Fibroblast of lung (primary cell): ENCODE measurements at places on chromosomes 2 and 18. TPM values are rescaled to one million over a fixed set of nuclear protein-coding genes. Genes with fewer than 3 reads are reported as not detected.

The LHCGR gene
- total RNA-seq, result not detected in 2 replicates

DNA sequence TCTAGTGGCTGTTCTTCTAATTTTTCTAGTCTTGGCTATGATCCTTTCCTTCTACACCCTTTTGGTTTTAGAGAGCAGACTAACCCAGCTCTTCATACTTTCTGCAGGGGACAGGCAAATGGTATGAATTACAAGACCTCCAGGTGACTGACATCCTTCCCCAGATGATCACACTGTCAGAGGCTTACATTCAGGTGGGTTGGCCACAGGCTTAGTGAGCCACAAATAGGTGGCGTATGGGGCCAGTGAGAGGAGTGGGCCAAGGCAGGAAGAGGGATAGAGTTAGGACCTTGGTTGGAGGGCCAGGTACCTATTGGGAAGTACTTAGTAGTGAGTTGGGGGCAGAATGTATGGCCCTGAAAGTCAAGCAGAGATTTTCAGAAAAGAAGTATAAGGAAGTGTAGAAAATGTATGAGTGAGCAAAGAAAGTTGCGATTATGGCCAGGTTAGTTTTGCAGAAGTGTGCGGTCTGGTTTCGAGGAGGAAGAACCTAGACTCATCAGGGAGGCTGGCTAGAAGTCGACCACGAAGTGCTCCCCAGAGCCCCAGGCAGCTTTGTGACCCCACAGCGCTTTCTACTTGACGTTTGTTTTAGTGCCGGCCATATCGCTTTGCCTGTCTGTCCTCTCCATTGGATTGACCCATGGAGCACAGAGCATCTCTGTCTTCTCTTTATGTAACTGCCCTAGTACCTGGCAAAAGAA lies 20.0 kb downstream of the SFTPB start:
- H3K27me3 ChIP-seq, result no peaks in the 10 kb centered on the region
- DNase-seq, result no peak
- peaks cover 9% of the 10 kb centered on the region for H3K36me3 ChIP-seq
- H3K4me3 ChIP-seq, result no peak overlapping the region

DNA sequence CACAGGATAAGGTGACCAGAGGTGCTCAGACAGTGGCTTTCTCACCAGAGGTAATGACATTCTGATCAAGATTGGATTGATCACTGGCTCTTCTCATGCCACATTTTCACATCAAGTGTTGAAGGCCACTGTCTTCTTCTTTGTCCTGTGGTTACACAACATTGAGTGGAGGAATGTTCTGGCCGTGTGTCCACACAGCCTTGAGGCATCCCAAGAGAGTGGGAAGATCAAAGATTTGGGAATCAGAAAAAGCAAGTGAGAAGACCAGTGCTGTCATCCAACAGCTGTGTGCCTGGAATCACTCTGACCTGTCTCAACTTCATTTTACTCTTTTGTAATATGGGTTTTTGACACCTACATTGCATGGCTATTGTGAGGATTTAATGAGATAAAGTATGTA lies 67.4 kb downstream of the IL1R2 start:
- H3K4me1 ChIP-seq, result peaks cover 32% of the 10 kb centered on the region
- no peak overlapping the region for H3K4me3 ChIP-seq
- no peaks in the 10 kb centered on the region for H3K36me3 ChIP-seq
- H3K27ac ChIP-seq, result no peak overlapping the region

DNA sequence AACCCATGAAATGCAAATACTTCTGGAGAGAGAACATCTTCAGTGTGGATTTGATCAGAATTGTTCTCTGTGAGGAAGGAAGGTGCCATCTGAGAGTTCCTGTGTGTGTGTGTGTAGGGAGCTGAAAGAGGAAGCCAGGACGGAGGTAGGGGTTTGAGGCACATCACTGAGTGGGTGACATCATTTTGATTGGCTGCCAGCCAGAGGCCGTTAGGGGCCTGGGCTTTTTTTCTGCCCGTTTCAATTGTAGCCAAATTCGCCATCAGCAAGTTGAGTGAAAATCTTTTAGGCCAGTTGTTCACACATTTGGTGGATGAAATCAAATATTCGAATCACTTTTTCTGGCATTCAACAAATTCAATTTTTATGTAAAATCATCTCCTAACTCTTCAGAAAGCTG lies 48.9 kb downstream of the TSN start:
- H3K27ac ChIP-seq, result no peak overlapping the region
- no peaks in the 10 kb centered on the region for H3K36me3 ChIP-seq
- DNase-seq, result peak; percentile 56
- peaks cover 5% of the 10 kb centered on the region for H3K27me3 ChIP-seq

DNA sequence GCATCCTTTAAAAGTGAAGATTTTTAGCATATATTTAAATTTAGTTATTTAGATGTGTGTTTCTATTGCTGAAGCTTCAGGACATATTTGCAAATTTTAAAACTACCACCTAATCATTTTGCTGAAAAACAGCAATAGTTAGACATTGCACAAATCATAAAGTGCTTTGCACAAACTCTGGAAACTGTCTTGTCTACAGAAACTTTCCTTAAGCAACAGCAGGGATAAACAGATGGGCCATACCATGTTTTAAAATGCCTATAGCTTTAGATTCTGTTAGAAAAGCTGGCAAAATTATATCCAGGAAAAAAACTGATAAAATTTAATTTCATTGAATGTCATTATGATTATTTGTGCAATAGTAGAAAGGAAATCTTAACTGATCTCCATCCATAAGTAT lies 1313.9 kb upstream of the ACVR2A start:
- H3K27ac ChIP-seq, result no peak overlapping the region
- H3K4me1 ChIP-seq, result no peaks in the 10 kb centered on the region
- H3K36me3 ChIP-seq, result no peaks in the 10 kb centered on the region
- no peak for DNase-seq
- H3K27me3 ChIP-seq, result no peaks in the 10 kb centered on the region
- H3K4me3 ChIP-seq, result no peak overlapping the region

The CDCA7 gene
- total RNA-seq, result 1.3 and 1.5 TPM in 2 replicates

GRCh38 chr18:46464926-46465655 lies 191.9 kb downstream of the LOXHD1 start:
- H3K27me3 ChIP-seq, result no peaks in the 10 kb centered on the region
- H3K36me3 ChIP-seq, result no peaks in the 10 kb centered on the region
- no peaks in the 10 kb centered on the region for H3K4me1 ChIP-seq
- no peak overlapping the region for H3K27ac ChIP-seq

- H3K27me3 ChIP-seq, result no peaks in the 10 kb centered on the region
- no peak overlapping the region for H3K27ac ChIP-seq
- DNase-seq, result no peak
- no peak overlapping the region for H3K4me3 ChIP-seq
Observed at GRCh38 chr2:104746858-104747257, 107.1 kb upstream of the POU3F3 start.

DNA sequence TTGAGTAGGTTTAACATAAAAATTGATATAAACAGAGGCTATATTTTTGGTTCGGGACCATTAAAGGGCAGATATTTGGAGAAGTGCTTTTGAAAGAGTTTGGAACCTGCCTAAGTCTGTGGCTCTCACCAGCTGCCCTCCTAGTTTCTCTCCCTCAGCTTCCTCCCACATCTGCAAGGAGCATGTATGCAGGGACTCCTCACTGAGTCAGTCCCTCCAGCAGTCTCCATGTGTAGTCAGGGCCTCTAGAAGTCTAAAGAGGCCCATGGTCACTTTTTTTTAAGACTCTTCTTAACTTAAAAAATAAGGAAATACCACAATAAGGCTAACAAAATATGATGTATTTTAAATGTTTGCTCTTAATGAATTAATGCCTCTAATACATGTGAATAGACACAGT lies 220.0 kb upstream of the TANK start:
- H3K27me3 ChIP-seq, result no peaks in the 10 kb centered on the region
- no peak overlapping the region for H3K4me3 ChIP-seq
- H3K36me3 ChIP-seq, result no peaks in the 10 kb centered on the region
- DNase-seq, result no peak
- no peaks in the 10 kb centered on the region for H3K4me1 ChIP-seq

DNA sequence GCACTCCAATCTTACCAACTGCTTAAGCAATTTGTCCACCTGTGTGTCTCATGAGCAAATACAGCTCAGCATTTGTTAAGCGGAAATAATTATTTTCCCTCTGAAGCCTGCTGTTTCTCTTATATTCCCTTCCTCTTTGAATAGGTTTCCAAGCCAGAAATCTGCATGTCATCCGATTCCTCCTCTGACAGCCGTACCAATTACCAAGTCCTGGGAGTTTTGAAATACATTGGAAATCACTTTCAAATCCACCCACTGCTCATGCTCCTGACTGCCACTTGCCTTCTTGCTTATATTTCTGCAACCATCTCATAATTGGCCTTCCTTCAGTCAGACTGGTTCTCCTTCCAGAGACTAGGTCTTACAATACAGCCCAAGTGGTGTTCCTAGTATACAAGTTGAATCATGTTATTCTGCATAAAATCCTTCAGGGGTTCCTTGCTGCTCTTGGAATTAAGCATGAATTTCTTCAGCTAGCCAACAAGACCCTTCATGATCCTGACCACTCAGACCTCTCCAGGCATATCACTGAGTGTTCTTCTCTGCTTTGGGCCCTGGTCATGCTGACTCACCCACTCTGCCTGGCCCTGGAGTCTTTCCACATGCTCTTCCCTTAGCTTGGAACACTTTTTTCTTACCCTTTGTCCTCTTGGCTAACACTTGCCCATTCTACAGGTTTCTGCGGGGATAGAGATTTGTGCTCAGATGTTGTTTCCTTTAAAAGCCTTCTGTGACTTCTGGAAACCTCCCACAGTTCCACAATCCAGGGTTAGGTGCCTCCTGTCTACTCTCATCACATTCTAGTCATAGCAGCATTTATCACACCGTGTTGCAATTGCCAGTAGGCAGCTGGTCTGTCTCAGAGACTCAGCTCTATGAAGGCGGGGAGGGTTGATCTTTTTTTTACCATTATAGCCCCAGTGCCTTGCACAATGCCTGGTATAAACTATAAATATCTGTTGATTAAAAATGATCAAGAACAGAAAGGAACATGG lies 157.6 kb downstream of the ARL6IP6 start:
- no peak for DNase-seq
- no peak overlapping the region for H3K27ac ChIP-seq
- H3K4me3 ChIP-seq, result no peak overlapping the region
- H3K36me3 ChIP-seq, result no peaks in the 10 kb centered on the region
- no peaks in the 10 kb centered on the region for H3K27me3 ChIP-seq
- H3K4me1 ChIP-seq, result no peaks in the 10 kb centered on the region

DNA sequence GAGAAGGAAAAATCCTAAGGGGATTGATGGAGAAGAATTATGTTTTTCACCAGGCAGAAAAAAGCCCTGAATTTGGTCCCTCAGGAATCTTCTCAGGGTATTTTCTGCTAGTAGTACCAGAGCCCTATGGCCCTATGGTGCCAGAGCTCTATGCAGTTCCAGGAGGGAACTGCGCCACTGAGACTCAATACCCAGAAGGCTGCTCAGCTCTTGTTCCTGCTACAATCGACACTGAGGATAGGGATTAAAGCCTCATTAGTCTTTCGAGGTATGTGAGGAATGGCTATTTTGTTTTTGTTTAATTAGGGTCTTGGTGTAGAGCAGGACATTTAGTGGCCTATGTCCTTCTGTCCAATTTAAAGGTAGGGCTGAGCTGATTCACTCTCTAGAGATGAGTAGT lies 21.7 kb upstream of the PPP3R1 start:
- H3K27ac ChIP-seq, result no peak overlapping the region
- no peak for DNase-seq
- no peaks in the 10 kb centered on the region for H3K4me1 ChIP-seq
- no peaks in the 10 kb centered on the region for H3K27me3 ChIP-seq
- H3K4me3 ChIP-seq, result no peak overlapping the region
- H3K36me3 ChIP-seq, result no peaks in the 10 kb centered on the region

DNA sequence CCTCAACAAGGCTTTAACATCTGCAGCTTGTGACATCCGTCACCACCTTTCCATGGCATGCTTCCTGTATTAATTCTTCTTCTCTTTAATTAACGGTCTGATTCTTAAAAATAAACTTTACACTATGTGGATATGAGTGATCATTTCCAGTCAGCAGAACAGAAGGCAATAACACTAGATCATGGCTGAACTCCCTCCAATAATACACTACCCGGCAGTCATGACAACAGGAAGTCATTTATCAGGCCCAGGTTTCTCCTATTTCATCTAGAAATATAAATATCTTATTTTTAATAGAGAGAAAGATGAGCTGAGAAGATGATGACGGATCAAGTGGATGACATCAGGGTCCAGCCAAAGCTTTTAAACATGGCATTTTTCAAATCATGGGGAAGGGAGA lies 792.2 kb downstream of the SLC4A3 start:
- H3K27me3 ChIP-seq, result no peaks in the 10 kb centered on the region
- no peaks in the 10 kb centered on the region for H3K4me1 ChIP-seq
- DNase-seq, result peak; percentile 8
- H3K27ac ChIP-seq, result no peak overlapping the region
- no peak overlapping the region for H3K4me3 ChIP-seq

- H3K4me3 ChIP-seq, result no peak overlapping the region
- DNase-seq, result no peak
- H3K27me3 ChIP-seq, result no peaks in the 10 kb centered on the region
- no peak overlapping the region for H3K27ac ChIP-seq
Observed at GRCh38 chr2:5389740-5390139, 302.4 kb upstream of the SOX11 start.

DNA sequence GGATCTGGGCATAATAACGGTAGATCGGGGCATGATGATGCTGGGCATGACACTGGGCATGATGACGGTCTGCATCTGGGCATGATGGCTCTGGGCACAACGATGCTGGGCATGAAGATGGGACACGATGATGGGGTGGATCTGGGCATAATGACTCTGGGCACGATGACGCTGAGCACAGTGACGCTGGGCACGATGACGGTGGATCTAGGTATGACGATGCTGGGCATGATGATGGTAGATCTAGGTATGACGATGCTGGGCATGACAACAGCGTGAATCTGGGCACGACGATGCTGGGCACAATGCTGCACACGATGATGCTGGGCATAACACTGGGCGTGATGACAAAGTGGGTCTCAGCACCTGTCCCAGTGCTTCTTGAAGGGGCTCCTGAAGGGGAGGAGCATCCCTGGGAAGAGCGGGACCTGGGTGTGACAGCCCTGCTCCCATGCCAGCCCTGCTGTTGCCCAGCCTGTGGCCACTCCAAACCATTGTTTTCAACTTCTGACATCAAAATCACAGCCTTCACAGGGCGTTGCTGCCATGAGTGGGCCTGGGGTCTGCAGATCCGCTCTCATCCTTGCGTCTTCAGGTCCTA lies 30.4 kb upstream of the ALLC start:
- H3K27ac ChIP-seq, result no peak overlapping the region
- no peaks in the 10 kb centered on the region for H3K27me3 ChIP-seq
- no peaks in the 10 kb centered on the region for H3K36me3 ChIP-seq
- H3K4me3 ChIP-seq, result no peak overlapping the region
- H3K4me1 ChIP-seq, result no peaks in the 10 kb centered on the region
- no peak for DNase-seq

The HOXD11 gene
- not detected in 2 replicates for total RNA-seq
